ENCODE measurements at places on chromosomes 2 and 18. TPM values are rescaled to one million over a fixed set of nuclear protein-coding genes. Genes with fewer than 3 reads are reported as not detected.

DNA sequence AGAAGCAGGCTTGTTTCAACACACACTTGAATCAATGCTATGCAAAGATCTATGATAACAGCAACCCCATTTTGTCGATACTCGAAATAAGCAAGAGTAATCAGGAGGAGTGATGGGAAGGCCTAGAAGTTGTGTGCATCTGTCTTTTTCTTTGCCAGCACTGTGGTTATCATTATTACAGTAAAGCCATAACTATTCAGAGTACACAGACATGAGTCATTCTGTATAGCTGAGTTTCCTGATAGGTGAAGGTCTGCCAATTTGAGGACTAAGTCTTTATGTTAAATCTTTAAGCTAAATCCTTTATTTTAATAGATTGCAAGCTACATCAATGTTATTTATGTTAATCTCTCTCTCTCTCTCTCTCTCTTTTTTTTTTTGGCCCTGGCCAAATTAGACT, 1344.4 kb upstream of the CELF4 start:
- H3K4me1 ChIP-seq = no peaks in the 10 kb centered on the region
- no peak overlapping the region for H3K4me3 ChIP-seq
- H3K27me3 ChIP-seq = no peaks in the 10 kb centered on the region
- no peaks in the 10 kb centered on the region for H3K36me3 ChIP-seq

GRCh38 chr2:7075834-7076233, 158.6 kb downstream of the RNF144A start:
- H3K4me3 ChIP-seq = no peak overlapping the region
- no peak for DNase-seq
- no peak overlapping the region for H3K27ac ChIP-seq
- no peaks in the 10 kb centered on the region for H3K27me3 ChIP-seq
- H3K4me1 ChIP-seq = no peaks in the 10 kb centered on the region
- H3K36me3 ChIP-seq = no peaks in the 10 kb centered on the region

GRCh38 chr18:70046207-70046606, 98.5 kb upstream of the CD226 start:
- H3K4me3 ChIP-seq = no peak overlapping the region
- H3K27me3 ChIP-seq = no peaks in the 10 kb centered on the region
- no peak overlapping the region for H3K27ac ChIP-seq
- H3K36me3 ChIP-seq = peaks cover 3% of the 10 kb centered on the region
- no peak for DNase-seq

DNA sequence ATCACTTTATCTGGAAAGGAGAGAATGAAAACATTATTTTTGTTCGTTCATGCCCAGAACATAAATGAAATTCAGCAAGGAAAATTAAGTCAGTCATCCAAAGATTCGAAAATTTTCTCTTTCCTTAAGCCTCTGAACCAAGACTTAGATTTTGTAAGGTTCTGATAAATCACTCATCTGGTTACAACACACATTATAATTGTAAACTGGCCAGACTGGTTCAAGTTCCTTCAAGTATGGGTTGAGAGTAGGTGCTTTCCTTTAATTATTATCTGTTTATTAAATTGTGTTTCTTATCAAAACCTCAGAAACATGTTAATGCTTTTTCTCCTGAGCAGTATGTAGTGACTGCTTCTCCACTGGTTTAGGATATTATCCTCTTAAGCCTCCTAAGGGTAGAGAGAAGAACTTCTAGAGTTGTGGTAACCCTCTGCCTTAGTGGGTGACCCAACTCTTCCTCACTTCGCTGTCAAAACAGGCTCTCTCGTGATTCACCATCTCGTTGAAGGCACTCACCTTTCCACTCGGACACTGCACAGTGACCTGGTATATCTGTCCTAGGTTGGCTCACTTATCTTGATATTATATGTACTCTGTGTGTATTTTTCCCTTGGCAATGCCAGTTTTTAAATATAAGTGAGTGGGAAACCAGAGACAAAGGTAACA, 325.9 kb downstream of the PAX3 start:
- no peak overlapping the region for H3K27ac ChIP-seq
- no peak overlapping the region for H3K4me3 ChIP-seq
- H3K4me1 ChIP-seq = no peaks in the 10 kb centered on the region
- DNase-seq = no peak
- no peaks in the 10 kb centered on the region for H3K36me3 ChIP-seq

DNA sequence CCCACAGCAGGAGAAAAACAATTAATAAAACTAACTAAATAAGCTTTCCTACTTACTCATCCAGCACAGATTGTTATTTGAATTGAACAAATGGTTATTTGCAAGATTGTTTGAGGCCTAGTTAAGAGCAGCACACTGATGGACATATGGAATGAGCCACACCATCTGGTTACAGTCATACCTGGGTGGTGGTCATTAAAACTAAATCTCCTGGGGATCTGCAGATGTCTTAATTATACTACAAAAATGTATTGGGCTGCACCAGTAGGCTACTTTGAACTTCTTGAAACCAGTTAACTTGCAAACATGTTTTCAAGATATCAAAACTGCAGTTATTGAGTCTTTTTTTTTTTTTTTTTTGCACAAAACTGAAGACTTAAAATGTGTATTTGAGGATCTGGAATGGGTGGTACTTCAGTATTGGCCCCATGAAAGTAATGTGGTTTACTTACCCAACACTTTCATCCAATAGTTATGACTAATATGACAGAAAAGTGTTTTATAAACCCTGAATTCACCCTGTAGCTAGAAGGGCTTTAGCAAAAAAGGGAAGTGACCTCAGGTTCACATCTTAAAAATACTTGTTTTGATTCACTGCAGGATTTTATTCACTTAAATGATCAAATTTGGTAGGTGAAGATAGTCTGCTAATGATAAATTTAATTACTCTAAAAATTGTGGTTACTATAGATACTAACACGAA, 10.8 kb downstream of the AGFG1 start:
- peak; percentile 35 for DNase-seq
- peaks cover 23% of the 10 kb centered on the region for H3K4me1 ChIP-seq
- no peak overlapping the region for H3K27ac ChIP-seq
- H3K4me3 ChIP-seq = no peak overlapping the region

DNA sequence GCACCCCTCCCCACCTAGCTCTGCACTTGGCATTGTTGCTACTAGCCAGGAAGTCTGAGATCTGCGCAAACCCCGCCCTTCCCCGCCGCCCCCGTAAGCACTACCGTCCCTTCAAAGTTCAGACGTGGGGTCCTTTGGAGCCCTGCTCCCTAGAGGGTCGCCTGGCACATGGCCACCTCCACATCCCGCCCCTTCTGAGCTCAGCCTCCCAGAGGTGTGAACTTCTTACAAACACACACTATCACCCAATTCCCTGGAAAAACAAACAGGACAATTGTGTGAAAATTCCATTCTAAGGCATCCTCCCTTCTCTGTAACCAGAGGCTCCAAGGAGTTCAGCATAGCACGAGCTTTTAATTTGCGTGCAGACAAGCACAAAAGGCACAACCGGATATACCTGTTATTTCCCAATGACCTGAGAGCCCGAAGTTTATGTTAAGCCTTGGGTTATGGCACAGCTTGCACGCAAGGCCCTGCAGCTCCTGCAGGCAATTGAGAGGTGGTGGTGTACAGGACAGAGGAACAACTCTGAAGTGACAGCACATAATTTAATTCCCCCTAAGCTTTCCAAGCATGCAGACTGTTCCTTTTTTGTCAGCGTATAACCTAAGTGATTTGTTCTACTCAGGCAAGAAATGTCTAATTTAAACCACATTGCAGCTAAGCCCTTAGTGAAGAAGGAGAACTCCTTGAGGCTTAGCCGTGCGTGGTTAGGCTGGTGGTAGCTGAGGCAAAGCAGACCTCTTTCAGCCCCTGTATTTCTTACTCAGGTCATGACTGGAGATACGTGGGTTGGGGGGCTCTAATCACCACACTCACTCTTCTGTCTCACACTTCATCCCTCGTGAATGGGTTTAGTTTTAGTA, 20.3 kb upstream of the CYP1B1 start:
- no peak for DNase-seq
- peaks cover 17% of the 10 kb centered on the region for H3K4me1 ChIP-seq
- H3K27ac ChIP-seq = no peak overlapping the region
- H3K36me3 ChIP-seq = no peaks in the 10 kb centered on the region

DNA sequence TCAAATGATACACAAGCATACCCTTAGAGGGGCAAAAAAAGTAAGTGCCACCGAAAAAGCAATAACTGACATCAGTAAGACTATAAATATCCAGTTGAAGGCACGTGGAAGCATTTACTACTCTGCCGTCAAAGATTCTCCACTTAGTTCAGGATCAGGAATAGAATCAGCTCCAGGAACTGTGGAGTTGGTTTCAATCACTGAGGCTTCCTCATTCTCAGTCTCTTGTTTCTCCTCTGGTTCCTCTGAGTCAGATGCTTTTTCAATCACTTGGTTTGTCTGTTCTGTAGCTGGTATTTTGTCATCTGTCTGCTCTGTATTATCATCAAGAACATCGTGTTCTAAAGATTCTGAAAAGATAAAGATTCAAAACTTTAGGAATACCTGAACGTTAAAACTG, 72.2 kb downstream of the LNPK start:
- peaks cover 11% of the 10 kb centered on the region for H3K36me3 ChIP-seq
- no peaks in the 10 kb centered on the region for H3K4me1 ChIP-seq
- H3K27ac ChIP-seq = no peak overlapping the region
- no peaks in the 10 kb centered on the region for H3K27me3 ChIP-seq
- DNase-seq = no peak

DNA sequence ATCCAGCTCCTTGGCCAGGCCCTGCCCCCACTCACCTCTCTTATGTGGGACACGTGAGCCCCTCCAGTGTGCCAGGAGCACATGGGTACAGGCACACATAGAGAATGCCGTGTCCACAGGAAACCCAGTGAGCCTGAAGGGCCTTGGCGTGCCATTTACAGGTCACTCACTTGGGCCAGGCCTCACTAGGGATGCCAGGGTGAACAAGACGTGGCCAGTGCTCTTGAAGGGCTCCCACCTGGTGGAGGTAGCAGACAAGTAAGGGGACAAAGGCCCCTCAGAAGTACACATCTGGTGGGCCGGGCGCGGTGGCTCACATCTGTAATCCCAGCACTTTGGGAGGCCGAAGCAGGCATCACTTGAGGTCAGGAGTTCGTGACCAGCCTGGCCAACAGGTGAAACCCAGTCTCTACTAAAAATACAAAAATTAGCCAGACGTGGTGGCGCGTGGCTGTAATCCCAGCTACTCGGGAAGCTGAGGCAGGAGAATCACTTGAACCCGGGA, 15.1 kb upstream of the C1QL2 start:
- no peaks in the 10 kb centered on the region for H3K36me3 ChIP-seq
- H3K4me1 ChIP-seq = no peaks in the 10 kb centered on the region
- no peak for DNase-seq
- H3K27ac ChIP-seq = no peak overlapping the region
- H3K4me3 ChIP-seq = no peak overlapping the region
- H3K27me3 ChIP-seq = no peaks in the 10 kb centered on the region

DNA sequence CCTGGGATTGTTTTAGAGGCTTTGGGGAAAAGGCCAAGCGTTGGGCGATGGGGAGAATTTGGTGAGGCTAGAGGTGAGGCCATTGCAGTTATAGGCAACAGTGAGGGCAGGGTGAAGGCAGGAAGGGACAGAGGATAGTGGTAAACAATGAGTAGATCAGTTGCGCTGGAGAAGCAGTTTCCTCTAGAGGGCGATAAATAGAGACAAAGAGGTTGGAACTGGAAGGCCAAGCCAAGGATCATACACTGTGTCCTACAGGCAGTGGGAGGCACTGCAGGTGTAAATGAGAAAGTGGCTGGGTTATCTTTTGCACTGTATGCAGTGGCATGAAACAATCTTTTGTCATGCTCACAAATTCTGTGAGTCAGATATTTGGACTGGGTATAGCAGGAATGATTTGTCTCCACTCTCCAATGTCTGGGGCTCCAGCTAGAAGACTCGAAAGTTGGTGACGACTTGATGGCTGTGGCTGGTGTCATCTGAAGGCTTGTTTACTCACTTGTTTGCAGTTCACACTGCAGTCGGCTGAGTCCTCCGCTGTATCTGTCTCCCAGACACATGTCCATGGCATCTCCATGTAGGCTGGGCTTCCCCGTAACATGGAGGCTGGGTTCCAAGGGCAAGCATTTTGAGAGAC, 82.1 kb downstream of the TNP1 start:
- no peaks in the 10 kb centered on the region for H3K4me1 ChIP-seq
- H3K36me3 ChIP-seq = no peaks in the 10 kb centered on the region
- no peaks in the 10 kb centered on the region for H3K27me3 ChIP-seq
- no peak overlapping the region for H3K4me3 ChIP-seq
- DNase-seq = no peak

GRCh38 chr2:139296672-139297209, 516.6 kb upstream of the NXPH2 start:
- no peaks in the 10 kb centered on the region for H3K27me3 ChIP-seq
- H3K36me3 ChIP-seq = no peaks in the 10 kb centered on the region
- DNase-seq = no peak
- no peak overlapping the region for H3K4me3 ChIP-seq

- H3K36me3 ChIP-seq = peaks cover 12% of the 10 kb centered on the region
- H3K4me3 ChIP-seq = no peak overlapping the region
- no peaks in the 10 kb centered on the region for H3K4me1 ChIP-seq
- H3K27ac ChIP-seq = no peak overlapping the region
- H3K27me3 ChIP-seq = no peaks in the 10 kb centered on the region
These were observed 26.1 kb downstream of the SLC39A10 start for GRCh38 chr2:195683174-195683573.

DNA sequence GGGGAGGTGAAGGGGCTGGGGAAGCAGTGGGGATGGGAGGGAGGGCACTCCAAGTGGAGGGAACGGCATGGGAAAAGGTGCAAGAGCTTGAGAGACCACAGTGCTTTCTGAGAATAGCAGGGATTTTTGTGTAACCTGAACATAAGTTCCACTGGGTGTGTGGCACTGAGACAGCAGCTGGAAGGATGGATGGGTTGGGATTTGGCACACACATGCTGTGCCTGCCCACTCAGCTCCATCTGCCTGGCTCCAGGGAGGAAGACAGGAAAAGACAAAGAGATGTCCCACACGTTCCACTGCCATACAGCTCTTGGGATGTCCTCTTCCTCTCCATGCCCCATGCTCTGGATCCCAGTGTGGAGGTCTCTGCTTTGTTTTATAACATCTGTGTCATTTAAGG, 114.1 kb upstream of the TEX51 start:
- H3K27ac ChIP-seq = no peak overlapping the region
- H3K4me3 ChIP-seq = no peak overlapping the region
- no peaks in the 10 kb centered on the region for H3K4me1 ChIP-seq
- no peaks in the 10 kb centered on the region for H3K27me3 ChIP-seq

Gene NT5DC4
- polyA plus RNA-seq = not detected

Gene DQX1
- polyA plus RNA-seq = 0.46 TPM

Gene HMSD
- 0.04 TPM for polyA plus RNA-seq

Gene LAMA1
- polyA plus RNA-seq = not detected

Gene ALK
- polyA plus RNA-seq = not detected

Gene ANKRD30B
- polyA plus RNA-seq = not detected

Gene GPR35
- 14.0 TPM for polyA plus RNA-seq

Gene FKBP1B
- polyA plus RNA-seq = 0.99 TPM

Gene PLCD4
- polyA plus RNA-seq = 0.25 TPM

All from B cell (primary cell).